MV-4-11 (cell line): ENCODE measurements at places on chromosomes 5 and 9.

GRCh38 chr5:150305557-150305956 is 2.9 kb upstream of the ARSI start:
- DNase-seq, result no peak

- DNase-seq, result no peak
Observed at GRCh38 chr9:90287567-90288274, 354.9 kb downstream of the DIRAS2 start.

GRCh38 chr9:84697509-84698114 is 28.1 kb downstream of the NTRK2 start:
- no peak for DNase-seq

GRCh38 chr9:29750062-29750461 is 2176.8 kb upstream of the C9orf72 start:
- DNase-seq, result no peak

DNA sequence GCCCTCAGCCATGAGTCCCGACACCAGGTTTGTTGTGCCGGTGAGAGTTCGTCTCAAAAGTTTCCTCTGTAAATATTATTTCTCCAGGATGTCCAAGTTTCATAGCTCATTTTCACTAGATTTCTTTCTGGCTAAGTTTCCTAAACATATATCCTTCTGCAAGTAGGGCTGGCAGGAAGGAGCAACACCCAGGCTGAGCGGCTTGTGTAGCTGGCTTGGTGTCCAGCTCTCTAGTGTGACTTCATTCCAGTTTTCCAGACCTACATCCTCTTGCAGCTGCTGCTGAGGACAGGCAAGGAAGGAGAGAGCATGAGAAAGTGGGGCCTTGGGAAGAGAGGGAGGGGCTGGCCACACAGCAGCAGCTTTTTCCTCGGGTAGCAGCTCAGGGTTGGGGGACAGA is 80.3 kb downstream of the FGF1 start:
- no peak for DNase-seq

DNA sequence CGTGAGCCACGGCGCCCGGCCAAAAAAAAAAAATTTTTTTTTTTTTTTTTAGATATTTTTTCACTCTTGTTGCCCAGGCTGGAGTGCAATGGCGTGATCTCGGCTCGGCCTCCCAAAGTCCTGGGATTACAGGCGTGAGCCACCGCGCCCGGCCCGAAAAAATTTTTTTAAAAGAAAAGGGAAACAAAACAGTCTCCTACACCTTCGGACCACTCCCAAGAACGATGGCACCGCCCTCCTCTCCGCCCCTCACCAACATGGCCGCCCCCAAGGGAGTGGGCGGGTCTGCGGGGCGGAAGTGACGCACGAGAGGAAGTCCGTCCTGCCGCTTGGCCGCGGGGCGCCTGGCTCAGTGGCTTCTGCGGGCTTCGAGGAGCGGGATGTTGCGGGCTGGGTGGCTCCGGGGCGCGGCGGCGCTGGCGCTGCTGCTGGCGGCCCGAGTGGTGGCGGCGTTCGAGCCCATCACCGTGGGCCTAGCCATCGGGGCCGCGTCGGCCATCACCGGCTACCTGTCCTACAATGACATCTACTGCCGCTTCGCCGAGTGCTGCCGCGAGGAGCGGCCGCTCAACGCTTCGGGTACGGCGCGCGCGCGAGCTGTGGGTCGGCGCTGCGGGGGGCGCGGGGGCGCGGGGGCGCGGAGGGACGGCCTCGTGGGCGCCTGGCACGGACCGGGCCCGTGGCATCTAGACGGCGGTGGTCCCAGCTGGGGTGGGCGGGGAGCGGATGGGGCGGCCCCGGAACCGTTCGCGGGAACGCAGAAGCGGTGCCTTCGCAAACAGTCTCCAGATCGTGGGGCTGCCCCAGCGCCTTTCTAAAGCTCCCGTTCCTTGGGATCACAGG is at the start of gene TOR1B:
TSS of gene TOR1B (plus strand) at position 352 of the 843 bp plus-strand sequence. CDS start at position 381, 29 bp downstream.
- peak; percentile 87 for DNase-seq

GRCh38 chr5:44942524-44943001 is 133.8 kb downstream of the MRPS30 start:
- DNase-seq, result no peak

- peak; percentile 25 for DNase-seq
Observed at GRCh38 chr5:137128012-137128411, 371.1 kb downstream of the SPOCK1 start.

GRCh38 chr9:133835262-133835901 is 97.2 kb upstream of the SARDH start:
- no peak for DNase-seq

DNA sequence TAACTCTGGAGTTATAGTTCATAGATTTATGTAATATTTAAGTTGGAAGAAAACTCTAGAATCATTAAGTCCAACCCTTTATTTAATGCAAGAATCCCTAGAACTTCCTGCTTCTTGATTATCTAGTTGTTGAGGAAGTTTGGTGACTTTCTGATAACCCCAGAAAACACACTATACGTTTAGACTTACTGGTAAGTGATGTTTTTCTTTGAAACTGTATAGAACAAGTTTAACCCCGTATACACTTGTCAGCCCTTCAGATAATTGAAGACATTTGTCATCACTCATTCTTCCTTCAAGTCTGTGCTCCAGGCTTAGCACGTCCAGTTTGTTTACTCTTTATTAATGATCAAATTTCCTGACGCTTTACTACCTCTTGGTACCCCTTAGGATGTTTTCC is 9.0 kb downstream of the NDUFS4 start:
- DNase-seq, result no peak

DNA sequence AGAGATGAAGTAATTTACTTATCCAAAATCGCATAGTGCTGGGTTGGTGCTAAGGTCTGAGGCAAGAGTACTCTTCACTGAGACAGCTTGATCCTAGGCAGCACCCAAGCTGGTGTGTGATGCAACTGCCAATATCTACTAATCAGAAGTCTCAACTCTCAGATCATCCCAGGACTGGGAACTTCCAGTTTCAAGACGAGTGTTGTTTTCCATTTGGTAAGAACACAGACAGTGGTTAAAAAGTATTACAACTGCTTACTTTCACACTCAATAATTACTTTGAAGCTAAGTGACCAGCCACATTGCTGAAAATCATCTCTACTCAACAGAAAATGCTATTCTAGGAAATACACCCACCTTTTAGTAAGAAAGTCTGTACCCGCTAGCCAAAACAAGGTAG is 45.3 kb downstream of the FBXW11 start:
- DNase-seq, result peak; percentile 96

DNA sequence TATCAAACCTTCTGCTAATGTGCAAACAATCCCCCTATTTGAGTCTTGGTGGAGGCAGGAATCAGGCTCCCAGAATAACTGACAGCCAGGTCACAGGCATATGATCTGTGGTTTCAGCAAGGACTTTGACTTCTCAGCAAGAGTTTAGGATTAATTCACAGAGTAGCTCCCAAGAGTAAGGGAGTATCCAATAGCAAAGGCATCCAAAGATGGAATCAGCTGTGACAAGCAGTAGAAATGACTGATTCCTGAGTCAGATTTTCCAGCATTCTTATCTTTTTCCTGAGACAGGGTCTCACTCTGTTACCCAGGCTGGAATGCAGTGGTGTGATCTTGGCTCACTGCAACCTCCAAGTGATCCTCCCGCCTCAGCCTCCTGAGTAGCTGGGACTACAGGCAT is 108.3 kb downstream of the EPB41L4A start:
- DNase-seq, result no peak

DNA sequence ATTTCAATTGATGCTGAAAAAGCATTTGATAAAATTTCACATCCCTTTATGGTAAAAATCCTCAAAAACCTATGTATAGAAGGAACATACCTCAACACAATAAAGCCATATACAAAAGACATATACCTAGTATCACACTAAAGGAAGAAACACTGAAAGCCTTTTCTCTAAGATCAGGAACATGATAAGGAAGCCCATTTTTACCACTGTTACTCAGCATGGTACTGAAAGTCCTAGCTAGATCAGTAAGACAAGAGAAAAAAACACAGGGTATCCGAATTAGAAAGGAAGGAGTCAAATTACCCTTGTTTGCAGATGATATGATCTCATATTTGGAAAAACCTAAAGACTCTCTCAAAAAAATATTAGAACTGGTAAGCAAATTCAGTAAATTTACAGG is 350.2 kb upstream of the PDE4D start:
- DNase-seq, result no peak

GRCh38 chr9:75365196-75365595 is 276.9 kb downstream of the OSTF1 start:
- no peak for DNase-seq

DNA sequence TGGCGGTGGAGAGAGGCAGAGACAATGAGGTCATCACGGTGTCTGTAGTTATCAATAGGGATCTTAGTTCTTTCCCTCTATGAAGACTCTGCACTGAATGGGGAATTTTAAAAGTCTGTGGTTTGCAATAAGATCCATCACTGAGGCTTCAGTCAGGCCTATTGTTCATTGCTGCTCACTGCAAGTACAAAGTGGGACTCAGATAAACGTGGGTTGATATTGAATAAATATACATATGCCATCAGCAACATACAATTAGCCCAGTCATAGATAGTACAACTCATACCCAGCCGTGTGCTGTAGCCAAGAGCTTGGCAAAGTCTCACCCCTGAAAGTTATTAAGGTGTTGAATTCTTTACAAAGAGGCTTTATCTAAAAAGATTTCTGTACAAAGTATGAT is 88.4 kb downstream of the ENC1 start:
- no peak for DNase-seq

GRCh38 chr5:56954262-56954661 is 2.3 kb upstream of the MIER3 start:
- no peak for DNase-seq

- peak; percentile 65 for DNase-seq
Observed at GRCh38 chr5:148810823-148811222, 15.6 kb upstream of the ADRB2 start.

- DNase-seq, result no peak
Observed at GRCh38 chr5:2756211-2757152, 5.0 kb upstream of the IRX2 start.

DNA sequence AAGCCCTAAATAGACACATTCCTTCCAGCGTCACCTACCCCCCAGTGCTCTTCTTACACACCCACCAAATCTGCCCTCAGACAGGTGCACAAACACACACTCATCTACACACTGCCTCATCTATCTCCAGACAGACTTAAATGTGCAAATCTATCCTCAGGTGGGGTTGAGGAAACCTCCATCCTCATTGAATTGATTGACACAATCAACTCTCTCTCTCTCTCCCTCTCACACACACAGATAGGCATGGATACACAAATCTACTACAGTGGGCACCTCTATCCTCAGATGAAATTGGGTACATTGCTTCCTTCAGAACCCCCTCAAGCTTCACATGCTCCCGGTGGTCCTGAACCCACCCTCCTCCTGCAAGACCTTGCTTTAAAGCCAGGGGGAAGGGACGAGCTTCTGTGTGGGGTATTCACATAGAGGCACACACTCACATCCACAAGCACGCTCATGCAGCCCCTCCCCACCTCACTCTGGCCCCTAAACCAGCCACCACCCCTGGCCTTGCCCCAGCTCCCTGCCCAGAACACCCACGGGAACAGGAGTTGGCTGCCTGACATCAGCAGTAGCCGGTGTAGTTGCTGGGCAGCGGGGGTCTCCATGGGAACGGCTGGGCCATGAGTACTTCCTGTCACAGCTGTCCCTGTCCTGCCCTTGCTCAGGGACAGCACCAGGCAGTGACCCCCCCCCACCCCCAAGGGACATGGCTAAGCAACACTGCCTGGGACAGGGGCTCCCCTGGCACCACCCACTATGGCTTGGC is 22.8 kb downstream of the PCDH1 start:
- no peak for DNase-seq

GRCh38 chr5:67089200-67089725 is 107.3 kb downstream of the CD180 start:
- DNase-seq, result no peak

DNA sequence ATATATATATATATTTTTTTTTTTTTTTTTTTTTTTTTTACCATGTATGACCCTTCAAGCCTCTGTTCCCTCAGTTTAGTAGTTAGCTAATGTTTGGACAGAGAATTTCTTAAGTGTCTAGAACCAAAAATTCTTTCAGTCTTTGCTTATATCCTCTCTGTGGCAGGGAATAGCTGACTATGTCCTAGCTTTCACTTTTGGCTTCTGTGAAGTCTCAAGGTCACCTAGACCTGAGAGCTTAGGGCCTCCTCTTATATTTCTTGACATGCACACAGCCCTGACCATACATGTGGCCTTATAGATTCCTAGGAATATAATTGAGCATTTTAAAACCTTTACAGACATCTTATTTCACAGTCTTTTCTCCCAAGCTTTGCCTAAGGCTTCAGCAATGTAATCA is 930.8 kb upstream of the CDH9 start:
- DNase-seq, result no peak

GRCh38 chr5:174243904-174244303 is 198.4 kb downstream of the NSG2 start:
- DNase-seq, result no peak

DNA sequence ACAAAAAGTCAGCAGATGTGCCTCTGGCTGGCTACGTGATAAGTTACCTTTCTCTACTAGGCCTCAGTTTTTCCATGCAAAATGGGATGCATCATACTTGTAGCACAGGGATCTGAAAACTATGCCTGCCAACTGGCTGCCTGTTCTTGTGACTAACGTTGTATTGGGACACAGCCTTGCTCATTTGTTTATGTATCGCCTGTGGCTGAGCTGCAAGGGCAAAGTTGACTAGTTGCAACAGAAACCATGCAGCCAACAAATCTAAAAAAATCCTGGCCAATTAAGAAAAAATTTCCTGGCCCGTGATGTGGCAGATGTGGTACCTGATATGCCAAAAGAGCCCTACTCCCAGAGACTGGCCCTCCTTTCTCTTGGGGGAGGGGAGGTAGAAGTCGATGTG is 131.3 kb downstream of the SEC61B start:
- no peak for DNase-seq

DNA sequence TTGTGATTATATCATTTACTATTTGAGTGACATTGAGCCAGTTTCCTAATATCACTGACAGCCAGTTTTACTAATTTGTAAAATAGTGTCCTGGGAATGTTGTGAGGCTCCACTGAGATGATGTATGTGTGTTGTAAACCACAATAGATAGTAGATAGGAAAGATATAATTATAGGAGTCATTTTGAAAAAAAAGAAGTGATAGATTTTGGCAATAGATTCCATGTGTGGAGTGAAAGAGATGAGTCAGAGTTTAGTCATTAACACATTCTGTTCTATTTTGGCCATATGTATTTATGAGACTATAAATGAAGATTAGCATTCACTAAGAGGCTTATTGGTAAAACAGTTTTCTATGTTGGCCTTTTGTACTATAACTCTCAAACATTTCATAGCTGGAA is 388.2 kb downstream of the FAM170A start:
- DNase-seq, result peak; percentile 23

GRCh38 chr5:73469878-73470277 is 21.3 kb upstream of the FOXD1 start:
- DNase-seq, result no peak
